Muscle of leg (tissue), 16 donors: ENCODE measurements at places on chromosomes 2 and 18.
A peak's percentile ranks its signal among the peaks of the same experiment; 100 is the strongest.

DNA sequence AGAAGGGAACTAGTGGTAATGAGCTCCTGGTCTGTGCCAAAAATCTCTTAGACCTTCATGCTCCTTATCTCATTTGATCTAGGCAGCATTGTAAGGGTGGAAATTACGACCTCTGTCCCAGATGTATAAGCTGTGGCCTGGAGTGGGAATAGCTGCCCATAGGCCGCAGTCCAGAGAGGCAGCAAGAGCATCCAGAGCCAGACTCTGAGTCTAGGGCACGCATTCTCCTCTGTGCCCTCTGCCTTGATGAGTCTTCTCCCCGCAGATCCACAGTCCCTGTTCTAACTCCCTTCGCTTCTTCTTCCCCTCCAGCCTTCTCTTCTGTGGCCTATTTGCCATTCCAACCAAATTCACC lies 304.6 kb downstream of the MYCN start:
- DNase-seq: no peak

DNA sequence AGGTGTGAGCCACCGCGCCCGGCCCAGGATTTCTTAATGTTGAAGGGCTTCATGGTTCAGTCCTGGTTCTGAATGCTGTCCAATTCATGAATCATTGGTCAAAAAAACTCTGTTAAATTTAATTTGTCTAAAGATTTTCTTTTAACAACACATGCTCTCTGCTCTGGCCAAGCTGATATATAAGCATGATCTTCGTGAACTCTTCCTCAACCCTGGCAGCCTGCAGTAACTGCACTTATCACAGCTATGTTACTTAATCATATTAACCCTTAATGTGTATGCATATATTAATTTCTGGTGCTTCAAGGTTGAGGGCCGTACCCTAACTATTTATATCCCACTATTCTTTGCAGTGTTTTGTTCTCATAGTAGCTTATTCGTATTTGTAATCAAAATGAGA lies 29.4 kb upstream of the FRZB start:
- no peak for DNase-seq

- DNase-seq: no peak
Measured at GRCh38 chr2:200311139-200311538, 4.6 kb downstream of the SPATS2L start.

DNA sequence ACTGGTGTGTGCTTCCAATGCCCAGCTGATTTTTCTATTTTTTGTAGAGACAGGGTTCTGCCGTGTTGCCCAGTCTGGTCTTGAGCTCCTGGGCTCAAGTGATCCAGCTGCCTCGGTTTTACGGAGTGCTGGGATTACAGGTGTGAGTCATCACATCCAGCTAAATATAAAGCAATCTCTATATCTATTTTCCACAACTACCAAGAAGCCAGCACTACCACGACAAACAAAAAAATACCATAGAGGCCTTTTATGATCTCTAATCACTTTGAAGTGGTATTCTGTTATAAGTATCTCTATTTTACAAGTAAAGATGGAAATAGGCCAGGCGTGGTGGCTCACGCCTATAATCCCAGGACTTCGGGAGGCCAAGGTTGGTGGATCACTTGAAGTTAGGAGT lies 34.7 kb downstream of the C2orf74 start:
- no peak for DNase-seq

- no peak for DNase-seq
Measured at GRCh38 chr2:221203125-221203524, 369.0 kb downstream of the EPHA4 start.

DNA sequence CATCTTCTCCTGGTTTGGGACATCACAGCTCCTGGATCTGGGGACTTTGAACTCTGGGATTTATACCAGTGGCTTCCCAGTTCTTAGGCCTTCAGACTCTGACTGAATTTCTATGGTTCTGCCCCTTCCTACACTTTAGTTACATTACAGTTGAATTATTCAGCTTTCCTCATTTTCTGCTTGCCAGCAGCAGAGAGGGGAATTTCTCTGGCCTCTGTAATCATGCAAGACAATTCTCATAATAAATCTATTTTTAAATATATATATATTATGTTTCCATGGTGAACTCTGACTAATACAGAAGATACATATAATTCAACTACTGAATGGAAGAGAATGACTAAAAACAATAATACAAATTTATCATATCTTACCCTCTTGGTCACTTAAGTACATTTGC lies 1478.6 kb upstream of the ACVR2A start:
- peak; percentile 33 for DNase-seq

DNA sequence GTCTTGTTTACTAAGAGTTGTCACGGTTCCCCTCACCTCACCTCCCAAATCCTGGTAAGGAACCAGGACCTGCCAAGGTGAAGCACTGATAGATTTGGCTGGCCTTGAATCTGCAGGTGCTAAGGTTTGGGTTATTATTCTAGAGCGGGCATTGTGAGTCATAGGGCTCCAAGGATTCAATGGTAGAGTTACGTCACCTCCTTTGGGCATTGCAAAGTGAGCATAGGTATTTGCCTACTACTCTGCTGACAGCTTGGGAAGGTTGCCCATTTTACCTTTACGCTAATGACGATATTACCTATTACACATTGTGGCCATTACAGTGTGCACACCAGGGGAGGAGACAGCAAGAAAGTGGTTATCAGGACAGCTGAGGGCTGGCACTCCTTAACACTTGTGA lies 59.3 kb downstream of the SETBP1 start:
- no peak for DNase-seq

DNA sequence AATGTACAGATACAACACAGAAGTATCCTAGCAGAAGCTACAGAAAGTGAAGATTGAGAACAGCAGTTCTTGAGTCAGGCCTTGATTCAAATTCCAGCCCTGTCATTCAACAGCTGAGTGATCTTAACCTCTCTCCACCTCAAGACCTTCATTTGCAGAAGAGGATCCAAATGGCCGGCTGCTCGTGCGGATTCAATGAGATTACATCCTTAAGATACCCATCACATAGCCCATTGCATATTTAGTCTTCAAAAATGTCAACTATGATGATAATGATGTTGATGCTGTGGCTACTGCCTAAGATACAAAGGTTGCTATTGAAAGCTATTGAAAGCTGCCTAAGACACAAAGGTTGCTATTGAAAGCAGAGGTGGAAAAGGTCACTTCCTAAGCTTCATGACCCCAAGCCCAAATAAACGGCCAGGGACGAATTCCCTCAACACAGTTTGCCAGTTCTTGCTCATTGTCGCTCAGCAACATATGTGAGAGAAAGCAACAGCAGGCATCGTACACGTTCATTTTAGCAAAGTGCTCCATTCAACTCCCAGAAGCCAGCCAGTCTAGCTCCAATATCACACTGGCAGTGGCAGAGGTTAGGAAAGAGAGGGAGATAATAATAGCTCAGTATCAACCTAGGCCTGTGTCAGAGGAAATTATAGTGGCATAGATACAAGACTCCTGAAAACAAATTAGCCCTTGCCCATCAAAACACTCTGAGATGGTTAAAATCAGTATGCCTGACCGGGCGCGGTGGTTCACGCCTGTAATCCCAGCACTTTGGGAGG lies 36.1 kb downstream of the MRPL35 start:
- no peak for DNase-seq

DNA sequence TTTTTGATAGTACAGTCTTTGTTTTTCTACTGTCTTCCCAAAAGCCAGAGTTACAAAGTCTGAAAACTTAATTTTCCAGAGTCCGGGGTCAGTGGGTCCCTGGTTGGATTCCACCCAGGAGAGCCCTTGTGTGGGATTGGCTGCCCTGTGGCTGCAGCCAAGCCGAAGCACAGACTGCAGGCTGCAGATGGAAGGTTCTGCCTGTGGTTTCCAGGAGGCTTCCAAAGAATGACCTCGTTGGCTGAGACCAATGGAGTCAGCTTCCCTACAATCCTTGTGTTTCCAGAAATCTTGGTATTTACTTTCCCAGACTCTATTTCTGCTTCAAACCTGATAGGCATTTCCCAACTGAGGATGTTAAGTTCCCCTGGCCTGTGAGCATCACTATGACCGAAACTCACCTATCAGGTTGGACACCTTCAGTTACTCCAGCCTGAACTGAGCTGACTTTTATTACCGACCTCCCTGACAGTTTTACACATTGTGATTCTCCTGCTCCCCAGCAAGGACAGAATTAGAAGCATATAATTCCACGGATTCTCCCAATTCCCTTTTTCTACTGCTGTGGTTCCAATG lies 117.5 kb upstream of the CCDC68 start:
- DNase-seq: no peak

GRCh38 chr2:9244985-9245544 lies 38.5 kb downstream of the ASAP2 start:
- no peak for DNase-seq

DNA sequence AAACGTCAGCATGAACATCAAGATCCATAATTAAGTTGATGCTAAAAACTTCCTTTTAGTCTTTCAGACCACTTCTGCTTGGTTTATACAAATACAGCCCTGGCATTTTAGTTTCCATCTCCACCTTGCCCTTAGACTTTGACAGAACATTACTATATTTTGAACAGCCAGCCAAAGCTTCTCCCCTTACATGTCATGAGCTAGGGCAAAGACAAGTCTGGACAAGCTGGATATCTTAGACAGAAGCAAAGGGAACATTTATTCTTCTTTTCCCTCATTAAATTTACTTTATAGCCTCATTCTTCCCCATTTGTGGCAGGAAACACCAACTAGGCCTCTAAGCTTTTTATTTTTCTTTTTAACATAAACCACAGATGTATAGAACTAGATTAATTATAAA lies 403.3 kb downstream of the SUCLG1 start:
- no peak for DNase-seq

DNA sequence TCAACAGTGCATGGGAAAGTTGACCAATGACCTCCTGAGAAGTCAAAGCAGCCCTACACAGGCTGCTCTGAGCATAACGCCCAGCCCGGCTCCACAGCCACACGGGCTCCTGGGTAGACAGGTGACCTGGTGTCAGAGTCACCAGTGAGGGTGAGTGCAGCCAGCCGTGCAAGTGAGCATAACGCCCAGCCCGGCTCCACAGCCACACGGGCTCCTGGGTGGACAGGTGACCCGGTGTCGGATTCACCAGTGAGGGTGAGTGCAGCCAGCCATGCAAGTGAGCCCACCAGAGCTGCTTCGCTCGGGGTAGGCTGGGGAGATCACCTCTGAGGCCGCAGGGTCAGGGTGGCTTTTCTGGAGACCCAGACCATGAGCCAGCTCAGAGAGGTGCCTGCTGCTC lies 94.3 kb upstream of the TMEM18 start:
- DNase-seq: no peak

- DNase-seq: no peak
Measured at GRCh38 chr2:42777883-42778805, 14.2 kb upstream of the OXER1 start.
